ENCODE measurements at places on chromosomes 5 and 9.

GRCh38 chr5:139799359-139799758 lies 3.8 kb downstream of the PSD2 start:
- DNase-seq = no peak

DNA sequence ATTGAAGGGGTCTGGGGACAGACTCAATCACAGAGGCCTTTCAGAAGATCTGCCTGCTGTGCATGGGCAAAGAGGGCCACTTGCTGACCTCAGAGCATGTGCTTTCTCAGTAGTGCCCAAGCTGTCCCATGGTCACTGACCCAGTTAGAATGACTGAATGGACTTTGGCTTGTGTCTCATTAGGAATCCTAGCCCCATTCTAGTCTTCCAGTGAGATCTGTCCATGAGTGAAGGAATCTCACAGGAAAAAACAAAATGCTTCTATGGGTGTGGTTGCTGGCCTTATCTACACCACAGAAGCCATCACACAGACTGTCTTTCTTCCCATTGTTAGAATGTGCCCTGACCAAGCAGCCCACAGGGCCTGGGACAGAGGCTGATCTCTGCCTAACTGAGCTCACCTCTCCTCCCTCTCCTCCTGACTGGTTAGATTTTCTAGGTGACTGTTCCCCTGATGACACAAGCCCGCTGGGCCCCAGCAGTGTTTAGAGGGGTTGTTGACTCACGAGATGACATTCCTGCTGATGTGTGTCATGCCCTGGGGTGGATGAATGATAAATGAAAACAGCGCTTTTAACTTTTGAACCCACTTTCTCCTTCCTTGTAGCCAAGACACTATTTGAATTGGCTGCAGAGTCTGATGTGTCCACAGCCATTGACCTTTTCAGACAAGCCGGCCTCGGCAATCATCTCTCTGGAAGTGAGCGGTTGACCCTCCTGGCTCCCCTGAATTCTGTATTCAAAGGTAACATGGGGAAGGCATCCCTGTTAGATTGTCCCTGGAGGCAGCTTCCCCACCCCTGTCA lies 24.8 kb downstream of the TGFBI start:
- DNase-seq = no peak

DNA sequence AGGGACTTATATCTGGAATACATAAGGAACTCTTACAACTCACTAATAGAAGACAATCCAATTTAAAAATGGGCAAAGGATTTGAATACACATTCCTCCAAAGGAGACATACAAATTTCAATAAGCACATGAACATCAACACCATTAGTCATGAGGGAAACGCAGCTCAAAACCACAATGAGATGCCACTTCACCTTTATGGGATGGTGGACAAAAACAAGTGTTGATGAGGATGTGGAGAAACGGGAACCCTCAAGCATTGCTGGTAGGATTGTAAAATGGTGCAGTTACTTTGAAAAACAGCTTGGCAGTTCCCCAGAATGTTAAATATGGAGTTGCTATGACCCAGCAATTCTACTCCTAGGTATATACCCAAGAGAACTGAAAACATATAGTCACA lies 72.7 kb upstream of the IER5L start:
- DNase-seq = no peak

- DNase-seq = no peak
These were observed 2.1 kb downstream of the SH2D3C start for GRCh38 chr9:127776195-127776923.

GRCh38 chr9:121454972-121455371 lies 44.7 kb downstream of the GGTA1 start:
- DNase-seq = no peak

DNA sequence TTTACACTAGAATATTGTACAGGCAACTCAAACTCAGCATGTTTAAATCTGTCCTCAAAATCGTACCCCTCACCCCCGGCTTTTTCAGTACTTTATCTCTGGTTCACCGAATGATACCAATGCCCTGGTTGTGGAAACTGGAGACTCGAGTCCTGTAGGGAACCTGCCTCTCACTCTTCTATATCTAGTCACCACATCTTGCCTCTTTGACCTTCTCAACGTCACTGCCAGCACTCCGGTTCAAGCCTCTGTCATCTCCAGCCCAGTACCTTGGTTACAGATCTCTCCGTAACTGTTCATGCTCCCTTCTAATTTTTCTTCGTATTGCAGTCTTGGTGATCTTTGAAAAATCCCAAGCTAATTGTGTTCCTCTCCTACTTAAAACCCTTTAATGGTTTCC lies 6.7 kb downstream of the SLC44A1 start:
- DNase-seq = no peak

DNA sequence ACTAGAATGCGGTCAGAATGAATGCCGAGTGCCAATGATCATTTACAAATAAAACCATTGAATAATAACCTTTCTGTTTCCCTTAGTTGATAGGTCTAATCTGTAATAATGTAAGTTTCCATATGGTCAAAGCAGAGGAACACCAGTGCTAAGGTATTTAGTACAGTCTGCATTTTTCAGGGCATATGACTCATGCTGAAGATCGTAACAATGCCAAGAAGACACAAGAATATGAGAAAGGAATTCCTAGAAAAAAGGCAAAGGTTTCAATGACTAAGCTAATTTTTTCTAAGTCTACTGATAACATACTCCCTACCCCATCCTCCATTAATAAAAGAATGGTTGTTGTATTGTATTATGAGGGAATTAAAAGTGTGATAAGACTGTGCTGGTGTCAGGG lies 2.8 kb downstream of the OR1L8 start:
- DNase-seq = no peak

- DNase-seq = no peak
These were observed 86.5 kb downstream of the ANGPTL2 start for GRCh38 chr9:127035948-127036347.

- peak; percentile 17 for DNase-seq
These were observed 69.6 kb upstream of the SLC30A5 start for GRCh38 chr5:69024241-69024651.

DNA sequence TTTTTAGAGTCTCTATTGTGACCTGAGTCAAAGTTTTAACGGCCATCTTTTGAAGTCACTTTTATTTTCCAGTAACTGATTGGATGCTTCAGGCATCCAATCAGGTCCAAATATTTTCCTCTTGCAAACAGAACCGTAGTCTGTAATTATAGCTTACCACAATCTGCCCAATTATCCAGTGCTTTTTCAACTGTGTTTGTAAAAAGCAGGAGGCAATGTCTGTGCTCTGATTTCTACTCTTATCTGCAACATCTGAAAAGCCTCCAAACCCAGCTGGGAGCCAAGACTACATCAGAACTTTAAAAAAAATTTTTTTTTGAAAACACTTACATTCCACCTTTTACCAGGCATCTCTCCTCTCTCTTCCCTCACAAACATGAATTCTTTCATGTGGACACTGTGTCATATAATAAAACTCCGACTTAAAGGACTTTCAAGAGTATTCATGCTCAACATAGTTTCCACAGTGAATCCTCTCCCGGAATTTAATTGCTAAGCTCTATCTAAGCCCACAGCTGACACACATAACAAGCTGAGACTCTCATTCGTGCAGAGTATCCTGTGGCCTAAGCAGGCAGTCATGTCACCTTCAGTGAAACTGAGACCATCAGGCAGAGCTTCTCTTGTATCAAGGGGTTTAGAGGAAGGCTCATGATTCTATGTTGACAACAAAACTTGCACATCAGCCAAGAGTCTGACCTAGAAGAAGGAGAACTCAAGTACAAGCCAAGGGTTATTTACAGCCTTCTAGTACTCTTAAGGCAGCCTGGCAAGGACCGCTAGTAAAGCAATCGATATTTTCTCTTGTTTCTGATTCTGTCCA lies 272.7 kb downstream of the TLE1 start:
- DNase-seq = no peak

GRCh38 chr9:124311283-124311682 lies 53.5 kb downstream of the NEK6 start:
- no peak for DNase-seq

DNA sequence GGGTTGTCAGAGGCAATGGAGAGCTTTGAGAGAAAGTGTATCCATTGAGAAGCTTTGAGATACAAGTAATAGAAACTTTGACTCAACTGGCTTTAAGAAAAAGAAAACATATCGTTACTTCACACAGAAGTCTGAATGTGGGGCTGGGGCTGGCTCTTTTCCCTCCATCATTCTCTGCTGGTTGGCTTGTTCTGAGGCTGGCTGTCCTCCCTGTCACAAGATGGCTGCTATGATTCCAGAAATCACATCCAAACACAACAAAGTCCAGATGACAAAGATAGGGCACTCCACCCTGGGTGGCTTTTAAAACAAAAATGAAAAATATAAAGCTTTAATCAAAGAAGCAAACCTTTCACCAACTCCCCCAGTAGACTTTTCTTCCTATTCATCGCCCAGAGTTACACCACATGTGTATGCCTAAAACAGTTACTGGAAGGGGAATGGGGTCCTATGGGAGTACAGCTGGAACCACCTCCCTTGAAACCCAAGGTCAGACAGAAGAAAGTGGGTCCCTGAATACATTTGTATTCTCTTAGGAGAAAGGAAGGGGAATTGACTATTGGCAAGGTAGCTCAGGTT lies 284.3 kb downstream of the GAS1 start:
- DNase-seq = no peak

DNA sequence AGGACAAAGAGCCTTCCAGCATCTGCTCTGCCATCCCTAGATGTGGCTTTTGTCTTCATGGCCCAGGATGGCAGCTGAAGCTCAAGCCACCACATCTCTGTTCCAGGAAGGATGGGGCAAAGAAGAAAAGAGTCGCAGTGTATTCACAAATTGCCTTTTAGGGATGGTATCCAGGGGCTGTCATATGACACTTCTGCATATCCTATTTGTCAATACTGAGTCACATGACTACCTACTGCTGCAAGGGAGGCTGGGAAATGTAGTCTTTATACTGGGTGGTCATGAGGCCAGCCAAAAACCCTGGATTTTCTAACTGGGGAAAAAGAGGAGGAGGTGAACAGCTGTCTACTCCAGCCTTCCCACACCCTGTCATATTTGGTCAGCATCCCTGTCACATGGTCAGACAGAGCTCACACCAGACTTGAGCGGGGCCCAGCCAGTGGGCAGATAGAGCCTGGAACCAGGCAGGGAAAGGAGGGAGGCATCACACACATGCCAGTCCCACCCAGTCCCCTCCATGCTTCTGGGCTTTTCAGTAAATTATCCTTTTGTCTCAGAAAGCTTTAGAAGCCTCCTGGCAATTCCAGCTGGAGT lies 52.0 kb downstream of the OLFM1 start:
- no peak for DNase-seq

- no peak for DNase-seq
These were observed 312.3 kb upstream of the RIOK2 start for GRCh38 chr5:97495301-97495700.

DNA sequence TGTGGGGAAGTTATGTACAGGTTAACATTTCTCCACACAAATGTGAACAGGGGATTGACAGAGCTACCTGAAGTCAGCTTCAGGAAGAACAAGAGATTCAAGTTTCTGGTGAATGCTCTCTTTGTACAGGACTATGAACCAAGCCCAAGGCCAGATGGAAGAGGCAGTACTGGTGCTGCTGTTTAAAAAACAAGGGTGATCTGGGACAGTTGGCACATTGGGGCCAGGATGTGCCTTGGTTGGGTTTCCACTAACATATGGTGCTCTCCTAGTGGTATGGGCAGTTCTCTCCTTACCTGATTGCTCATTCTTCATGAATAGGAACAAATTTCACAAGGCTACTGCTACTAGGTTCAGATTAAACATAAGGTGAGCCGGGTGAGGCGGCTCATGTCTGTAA lies 40.0 kb downstream of the MTMR12 start:
- DNase-seq = no peak

- DNase-seq = no peak
These were observed 222.8 kb upstream of the KIF2A start for GRCh38 chr5:62083247-62083646.
